Stomach (tissue), 19 donors: ENCODE measurements at places on chromosomes 1 and 21. TPM values are rescaled to one million over a fixed set of nuclear protein-coding genes. Genes with fewer than 3 reads are reported as not detected.

- peak overlapping the region; percentile 40 for H3K27ac ChIP-seq
- no peaks in the 10 kb centered on the region for H3K36me3 ChIP-seq
- H3K27me3 ChIP-seq: no peaks in the 10 kb centered on the region
- DNase-seq: no peak
These were observed 4.1 kb downstream of the RGS18 start for GRCh38 chr1:192162376-192162775.

DNA sequence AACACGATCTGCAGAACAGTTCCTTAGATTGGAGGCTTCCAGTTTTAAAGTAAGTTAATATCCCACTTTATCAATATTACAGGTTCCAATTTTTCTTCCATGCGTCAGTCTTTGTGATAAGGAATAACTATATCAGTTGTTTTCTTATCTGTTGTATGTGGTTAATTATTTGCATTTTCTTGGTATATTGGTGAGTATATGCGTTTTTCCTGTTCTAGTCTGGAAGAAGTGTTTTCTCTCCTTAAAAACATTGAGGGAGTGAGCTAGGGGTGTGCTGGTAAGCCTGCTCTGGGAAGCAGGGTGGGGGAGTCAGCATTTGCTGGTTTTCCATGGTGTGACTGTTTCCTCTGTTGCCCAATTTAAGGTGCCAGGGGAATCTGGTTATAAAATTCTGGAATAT is 50.2 kb upstream of the KIF1B start:
- no peaks in the 10 kb centered on the region for H3K4me1 ChIP-seq
- H3K36me3 ChIP-seq: peaks cover 81% of the 10 kb centered on the region
- no peaks in the 10 kb centered on the region for H3K27me3 ChIP-seq
- DNase-seq: no peak
- H3K4me3 ChIP-seq: no peak overlapping the region
- H3K27ac ChIP-seq: peak overlapping the region; percentile 55

GRCh38 chr1:212062832-212063438 is 27.4 kb downstream of the DTL start:
- H3K27ac ChIP-seq: no peak overlapping the region
- no peaks in the 10 kb centered on the region for H3K36me3 ChIP-seq
- H3K4me1 ChIP-seq: no peaks in the 10 kb centered on the region
- H3K4me3 ChIP-seq: no peak overlapping the region

- H3K27me3 ChIP-seq: peaks cover 16% of the 10 kb centered on the region
- no peak overlapping the region for H3K27ac ChIP-seq
- H3K4me3 ChIP-seq: no peak overlapping the region
- no peak for DNase-seq
These were observed 4.5 kb upstream of the COL16A1 start for GRCh38 chr1:31708324-31708723.

GRCh38 chr1:27005648-27006496 is 6.8 kb downstream of the TENT5B start:
- no peak overlapping the region for H3K4me3 ChIP-seq
- peak overlapping the region; percentile 48 for H3K27ac ChIP-seq
- peaks cover 97% of the 10 kb centered on the region for H3K4me1 ChIP-seq
- no peaks in the 10 kb centered on the region for H3K36me3 ChIP-seq
- peak; percentile 44 for DNase-seq

DNA sequence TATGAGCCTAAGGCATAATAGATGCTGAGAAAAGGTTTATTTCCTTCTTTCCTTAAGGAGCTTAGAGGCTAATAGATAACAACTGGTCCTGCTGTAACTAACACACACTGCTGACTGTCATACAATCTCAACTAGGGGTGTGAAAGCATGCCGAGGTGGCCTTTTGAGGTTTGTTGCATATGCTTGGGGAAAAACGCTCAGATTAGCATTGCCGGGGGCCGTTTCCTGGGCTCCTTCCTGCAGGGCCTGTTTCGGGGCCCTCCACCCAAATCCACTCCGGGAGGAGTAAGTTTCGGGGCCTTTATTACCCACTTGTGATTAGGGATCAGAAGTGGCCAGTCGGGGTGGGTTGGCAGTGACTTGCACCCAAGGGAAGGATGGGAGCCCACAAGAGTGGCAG is 27.2 kb upstream of the RCSD1 start:
- H3K27me3 ChIP-seq: no peaks in the 10 kb centered on the region
- no peak for DNase-seq
- H3K27ac ChIP-seq: no peak overlapping the region

DNA sequence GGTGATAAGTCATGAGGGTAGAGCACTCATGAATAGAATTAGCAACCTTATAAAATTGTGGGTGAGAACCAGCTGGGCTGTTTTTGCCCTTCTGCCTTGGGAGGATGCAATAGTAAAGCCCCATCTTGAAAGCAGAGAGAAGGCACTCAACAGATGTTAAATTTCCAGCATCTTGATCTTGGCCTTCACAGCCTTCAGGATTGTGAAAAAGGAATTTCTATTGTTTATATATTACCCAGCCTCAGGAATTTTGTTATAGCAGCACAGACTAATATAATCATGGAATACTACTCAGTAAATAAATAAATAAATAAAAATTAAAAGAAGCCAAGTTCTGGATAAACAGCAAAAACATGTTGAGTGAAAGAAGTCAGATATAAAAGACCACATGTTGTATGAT is 175.2 kb downstream of the KCNT2 start:
- H3K4me3 ChIP-seq: no peak overlapping the region
- no peaks in the 10 kb centered on the region for H3K36me3 ChIP-seq
- H3K4me1 ChIP-seq: no peaks in the 10 kb centered on the region
- no peak for DNase-seq
- no peaks in the 10 kb centered on the region for H3K27me3 ChIP-seq
- H3K27ac ChIP-seq: no peak overlapping the region

DNA sequence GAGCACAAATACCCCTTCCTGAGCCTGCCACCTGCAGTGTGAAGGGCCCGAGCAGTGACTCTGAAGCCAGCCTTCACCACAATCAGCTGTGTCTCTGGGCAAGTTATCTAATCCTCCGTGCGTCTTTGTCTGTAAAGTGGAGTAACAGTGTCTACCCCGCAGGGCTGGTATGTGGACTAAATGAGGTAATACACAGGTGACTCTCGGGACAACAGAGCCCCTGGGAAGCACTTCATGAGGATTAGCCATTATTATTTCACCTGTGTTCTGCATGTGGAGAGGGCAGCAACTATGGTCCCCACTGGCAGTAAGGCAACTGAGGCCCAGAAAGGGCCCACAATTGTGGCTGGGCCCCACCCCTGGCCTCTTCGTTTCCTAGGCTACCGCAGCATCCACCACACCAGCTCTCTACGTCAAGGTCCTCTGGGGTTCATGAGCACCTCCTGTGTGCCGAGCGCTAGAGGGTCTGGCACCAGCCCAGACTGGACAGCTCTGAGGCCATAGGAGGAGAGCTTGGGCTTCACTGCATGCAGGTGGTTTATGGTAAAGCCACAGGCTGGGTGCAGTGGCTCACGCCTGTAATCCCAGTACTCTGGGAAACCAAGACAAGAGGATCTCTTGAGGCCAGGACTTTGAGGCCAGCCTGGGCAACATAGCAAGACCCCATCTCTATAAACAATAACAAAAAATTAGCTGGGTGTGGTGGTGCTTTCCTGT is 41.3 kb upstream of the LRP8 start:
- H3K27me3 ChIP-seq: peaks cover 11% of the 10 kb centered on the region
- DNase-seq: no peak
- no peak overlapping the region for H3K27ac ChIP-seq
- H3K4me1 ChIP-seq: no peaks in the 10 kb centered on the region

DNA sequence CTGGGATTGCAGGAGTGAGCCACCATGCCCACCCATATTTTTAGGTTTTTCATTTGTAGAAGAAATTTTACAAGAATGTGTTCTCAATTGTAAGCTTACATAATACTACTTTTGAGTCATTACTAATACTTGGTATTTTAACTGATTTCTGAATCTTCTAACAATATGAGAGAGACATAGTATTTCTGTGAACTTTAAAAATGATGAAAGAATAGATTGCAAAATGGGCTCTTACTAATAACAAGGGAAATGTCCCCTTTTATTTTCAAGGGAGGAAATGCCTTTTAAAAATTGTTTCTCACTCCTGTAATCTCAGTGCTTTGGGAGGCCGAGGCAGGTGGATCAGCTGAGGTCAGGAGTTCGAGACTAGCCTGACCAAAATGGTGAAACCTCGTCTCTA is 5.9 kb downstream of the AGO3 start:
- no peak for DNase-seq
- no peaks in the 10 kb centered on the region for H3K36me3 ChIP-seq
- peaks cover 60% of the 10 kb centered on the region for H3K4me1 ChIP-seq
- H3K27me3 ChIP-seq: no peaks in the 10 kb centered on the region

GRCh38 chr1:10986525-10986890 is 25.9 kb upstream of the TARDBP start:
- H3K4me3 ChIP-seq: no peak overlapping the region
- H3K4me1 ChIP-seq: no peaks in the 10 kb centered on the region
- no peaks in the 10 kb centered on the region for H3K36me3 ChIP-seq
- DNase-seq: no peak
- peaks cover 4% of the 10 kb centered on the region for H3K27me3 ChIP-seq

- H3K27ac ChIP-seq: no peak overlapping the region
- H3K27me3 ChIP-seq: no peaks in the 10 kb centered on the region
- peaks cover 16% of the 10 kb centered on the region for H3K36me3 ChIP-seq
- peaks cover 65% of the 10 kb centered on the region for H3K4me1 ChIP-seq
- no peak for DNase-seq
- no peak overlapping the region for H3K4me3 ChIP-seq
These were observed 5.9 kb downstream of the ZDHHC18 start for GRCh38 chr1:26832249-26832960.

DNA sequence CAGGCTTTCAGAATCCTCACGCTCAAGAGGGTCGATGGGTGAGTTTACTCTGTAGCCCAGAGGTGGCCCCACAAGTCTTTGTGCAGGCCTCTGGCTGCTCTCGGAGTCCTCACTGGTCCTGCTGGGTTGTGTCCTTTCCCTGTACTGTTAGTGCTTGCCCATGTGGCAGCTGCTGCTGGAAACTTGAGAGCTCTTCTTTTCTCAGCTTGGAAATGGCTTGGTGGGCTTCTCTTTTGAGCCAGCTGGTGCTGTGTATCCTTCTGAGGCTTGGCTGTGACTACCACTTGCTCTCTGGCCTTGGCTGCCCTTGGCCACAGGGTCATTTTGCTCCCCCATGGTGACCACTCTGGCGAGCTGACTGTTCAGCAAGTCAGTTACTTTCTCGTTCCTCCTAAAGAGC is 82.2 kb upstream of the LMO4 start:
- H3K27me3 ChIP-seq: no peaks in the 10 kb centered on the region
- H3K27ac ChIP-seq: no peak overlapping the region
- no peaks in the 10 kb centered on the region for H3K4me1 ChIP-seq
- no peak overlapping the region for H3K4me3 ChIP-seq
- H3K36me3 ChIP-seq: no peaks in the 10 kb centered on the region
- DNase-seq: no peak

DNA sequence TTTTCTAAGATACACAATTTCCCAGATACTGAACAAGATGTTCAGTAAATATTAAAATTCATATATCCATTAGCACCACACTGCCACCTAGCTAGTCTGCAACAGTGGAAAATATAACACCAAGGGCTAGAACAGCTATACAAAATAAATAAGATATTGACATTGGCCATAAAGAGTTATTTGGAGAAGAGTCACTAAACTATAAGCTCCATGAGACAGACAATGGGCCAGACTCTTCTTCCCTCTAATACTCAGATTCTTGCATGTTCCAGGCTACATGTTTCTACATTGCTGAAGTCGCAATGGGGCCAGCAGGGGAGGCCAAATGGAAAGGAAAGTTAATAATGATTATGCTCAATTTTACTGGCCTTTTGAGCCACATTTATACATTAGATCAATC is 21.5 kb downstream of the SPATA6 start:
- no peak for DNase-seq
- H3K4me1 ChIP-seq: no peaks in the 10 kb centered on the region
- H3K4me3 ChIP-seq: no peak overlapping the region
- no peak overlapping the region for H3K27ac ChIP-seq
- no peaks in the 10 kb centered on the region for H3K27me3 ChIP-seq

The FYB2 gene
- 1.1 TPM for polyA plus RNA-seq

The OVAAL gene
- polyA plus RNA-seq: not detected

The YRDC gene
- polyA plus RNA-seq: 13.1 TPM

The NBPF4 gene
- polyA plus RNA-seq: not detected

The UBE2U gene
- not detected for polyA plus RNA-seq

The NHLH2 gene
- 1.5 TPM for polyA plus RNA-seq

The SYT6 gene
- not detected for polyA plus RNA-seq

The SIM2 gene
- 3.3 TPM for polyA plus RNA-seq

The DNASE2B gene
- 0.20 TPM for polyA plus RNA-seq
